ENCODE measurements at places on chromosomes 3 and 15. TPM values are rescaled to one million over a fixed set of nuclear protein-coding genes. Genes with fewer than 3 reads are reported as not detected.

BAHD1 gene
- total RNA-seq, result 9.3 TPM

ADAMTS9 gene
- total RNA-seq, result 4.5 TPM

GOLGA8S gene
- not detected for total RNA-seq

CCR5 gene
- not detected for total RNA-seq

ATP8B4 gene
- 0.15 TPM for total RNA-seq

SGO1 gene
- total RNA-seq, result 10.3 TPM

VGLL4 gene
- 51.1 TPM for total RNA-seq

SEMA5B gene
- total RNA-seq, result not detected

UTS2B gene
- 1.2 TPM for total RNA-seq

SNX22 gene
- not detected for total RNA-seq

CPN2 gene
- not detected for total RNA-seq

SI gene
- not detected for total RNA-seq

CTDSPL2 gene
- total RNA-seq, result 50.9 TPM

NR2E3 gene
- not detected for total RNA-seq

ZWILCH gene
- 39.0 TPM for total RNA-seq

BNC1 gene
- total RNA-seq, result 0.62 TPM

Data from melanocyte of skin (primary cell).